ENCODE measurements at places on chromosomes 2 and 18. TPM values are rescaled to one million over a fixed set of nuclear protein-coding genes. Genes with fewer than 3 reads are reported as not detected.

DNA sequence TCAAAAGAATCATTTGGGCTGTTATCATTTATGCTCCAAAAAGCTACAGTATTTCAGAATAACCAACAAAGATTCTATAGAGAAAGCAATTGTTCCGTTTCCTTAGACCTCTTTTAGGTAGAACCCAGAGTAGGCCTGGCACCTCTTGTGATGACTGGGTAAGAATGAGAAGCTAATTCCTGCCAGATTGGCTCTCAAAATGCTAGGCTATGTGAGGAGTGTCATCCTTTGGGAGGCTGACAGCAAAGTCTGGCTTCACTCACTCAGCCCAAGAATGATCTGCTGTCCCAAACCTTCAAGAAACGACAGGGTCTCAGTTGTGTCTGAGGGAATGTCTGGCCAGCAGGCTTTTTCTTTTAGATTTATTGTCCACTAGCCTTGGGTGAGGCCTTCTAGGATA lies 4.5 kb downstream of the CERS6 start:
- H3K4me3 ChIP-seq = no peak overlapping the region
- no peaks in the 10 kb centered on the region for H3K36me3 ChIP-seq
- DNase-seq = no peak
- no peak overlapping the region for H3K27ac ChIP-seq
- no peaks in the 10 kb centered on the region for H3K27me3 ChIP-seq
- H3K4me1 ChIP-seq = no peaks in the 10 kb centered on the region

Gene KCNJ3
- total RNA-seq = not detected

Gene AKAIN1
- total RNA-seq = not detected

- no peak for DNase-seq
- no peaks in the 10 kb centered on the region for H3K4me1 ChIP-seq
- H3K36me3 ChIP-seq = no peaks in the 10 kb centered on the region
- H3K27me3 ChIP-seq = no peaks in the 10 kb centered on the region
These were observed 29.3 kb upstream of the DCC start for GRCh38 chr18:52310651-52311050.

DNA sequence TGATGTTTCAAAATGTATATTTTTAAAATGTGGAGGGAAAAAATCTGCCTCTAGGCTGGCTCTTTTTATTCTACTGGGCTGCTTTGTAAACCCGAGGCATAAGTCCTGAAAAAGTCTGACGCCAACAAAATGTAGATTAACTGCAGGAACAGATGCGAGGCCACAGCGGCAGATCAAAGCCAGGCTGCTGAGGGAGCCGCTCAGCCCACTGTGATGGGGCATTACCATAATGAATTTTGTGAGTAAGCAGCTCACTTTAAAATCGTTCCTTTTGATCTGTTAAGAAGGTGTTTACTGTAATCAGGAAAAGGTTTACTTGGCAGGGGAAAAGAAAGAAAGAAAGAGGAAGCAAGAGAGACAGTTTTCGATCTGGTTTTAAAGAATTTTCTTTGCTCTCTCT lies 269.0 kb downstream of the ICOS start:
- no peak overlapping the region for H3K27ac ChIP-seq
- no peak overlapping the region for H3K4me3 ChIP-seq
- H3K36me3 ChIP-seq = no peaks in the 10 kb centered on the region
- no peaks in the 10 kb centered on the region for H3K27me3 ChIP-seq
- no peak for DNase-seq
- H3K4me1 ChIP-seq = no peaks in the 10 kb centered on the region

DNA sequence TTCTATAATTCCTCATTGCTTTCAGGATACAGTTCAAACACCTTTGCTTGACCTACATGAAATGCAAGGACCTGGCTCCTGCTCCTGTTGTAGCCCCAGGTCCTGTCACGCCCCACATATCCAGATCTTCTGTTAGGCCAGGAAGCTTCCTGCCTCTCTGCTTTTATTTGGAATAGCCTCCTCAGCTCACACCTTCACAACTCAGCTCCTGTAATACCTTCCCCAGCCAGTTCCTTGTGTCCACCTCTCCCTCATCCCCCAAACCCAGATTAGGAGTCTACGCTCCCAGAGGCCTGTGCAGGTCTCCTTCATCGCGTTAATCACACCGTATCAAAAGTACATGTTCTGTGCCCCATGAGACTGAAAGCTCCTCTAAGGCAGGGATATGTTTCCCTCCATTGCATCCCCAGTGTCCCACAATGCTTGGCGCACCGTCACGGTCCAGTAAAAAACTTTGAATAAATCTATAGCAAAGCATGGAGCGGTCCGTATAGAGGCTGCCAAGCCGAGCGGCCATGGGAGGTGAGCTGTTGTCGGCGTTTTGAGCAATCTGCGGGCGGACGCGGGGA lies 371 bp downstream of the MDH1B start:
- DNase-seq = no peak
- H3K27me3 ChIP-seq = no peaks in the 10 kb centered on the region
- H3K4me3 ChIP-seq = peak overlapping the region; percentile 68

DNA sequence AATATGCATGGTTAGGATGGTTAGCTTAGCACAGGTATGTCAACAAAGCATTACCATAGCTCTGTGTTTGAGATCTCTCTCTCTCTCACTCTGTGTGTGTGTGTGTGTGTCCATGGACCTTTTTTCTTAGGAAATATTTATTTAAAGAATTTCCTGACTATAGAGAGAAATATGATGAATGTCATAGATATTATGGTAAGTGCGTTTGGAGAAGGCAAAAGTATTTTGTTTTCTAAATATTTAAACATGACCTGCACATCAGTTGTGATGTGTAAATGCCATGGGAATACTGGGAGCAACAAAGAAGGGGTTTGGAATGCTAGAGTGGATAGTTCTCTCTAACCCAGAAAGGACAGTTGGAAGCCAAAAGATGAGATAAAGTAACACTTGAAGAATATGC lies 3.9 kb upstream of the TMEM178A start:
- no peak overlapping the region for H3K4me3 ChIP-seq
- DNase-seq = no peak
- no peak overlapping the region for H3K27ac ChIP-seq
- no peaks in the 10 kb centered on the region for H3K36me3 ChIP-seq
- H3K4me1 ChIP-seq = no peaks in the 10 kb centered on the region

Gene DSEL
- total RNA-seq = 0.05 TPM

Gene KCTD1
- total RNA-seq = 16.8 TPM

Gene UGT1A7
- total RNA-seq = not detected

DNA sequence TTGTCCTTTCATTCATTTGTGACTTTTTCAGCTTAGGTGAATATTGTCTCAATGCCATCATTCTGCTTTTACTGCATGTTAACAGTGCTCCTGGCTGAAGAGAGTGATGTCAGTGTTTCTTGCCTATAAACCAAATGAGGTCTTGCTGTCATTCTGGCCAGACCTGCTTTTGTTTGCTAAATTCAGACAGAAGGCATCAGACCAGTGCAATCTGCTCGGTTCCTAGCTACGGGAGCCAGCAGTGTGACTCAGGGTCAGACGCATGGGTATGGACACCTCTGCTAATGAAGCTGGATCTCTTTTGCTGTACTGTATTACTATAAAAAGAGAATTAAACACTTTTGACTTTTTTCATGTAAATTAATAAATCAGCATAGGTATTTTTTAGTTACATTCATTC lies 178.9 kb downstream of the TMEM182 start:
- no peak overlapping the region for H3K27ac ChIP-seq
- H3K36me3 ChIP-seq = no peaks in the 10 kb centered on the region
- DNase-seq = no peak

Gene SCYGR4
- not detected for total RNA-seq

- DNase-seq = no peak
- no peaks in the 10 kb centered on the region for H3K27me3 ChIP-seq
- H3K27ac ChIP-seq = no peak overlapping the region
- H3K4me3 ChIP-seq = no peak overlapping the region
- H3K4me1 ChIP-seq = no peaks in the 10 kb centered on the region
- no peaks in the 10 kb centered on the region for H3K36me3 ChIP-seq
These were observed 259.8 kb downstream of the PHLPP1 start for GRCh38 chr18:62974928-62975675.

DNA sequence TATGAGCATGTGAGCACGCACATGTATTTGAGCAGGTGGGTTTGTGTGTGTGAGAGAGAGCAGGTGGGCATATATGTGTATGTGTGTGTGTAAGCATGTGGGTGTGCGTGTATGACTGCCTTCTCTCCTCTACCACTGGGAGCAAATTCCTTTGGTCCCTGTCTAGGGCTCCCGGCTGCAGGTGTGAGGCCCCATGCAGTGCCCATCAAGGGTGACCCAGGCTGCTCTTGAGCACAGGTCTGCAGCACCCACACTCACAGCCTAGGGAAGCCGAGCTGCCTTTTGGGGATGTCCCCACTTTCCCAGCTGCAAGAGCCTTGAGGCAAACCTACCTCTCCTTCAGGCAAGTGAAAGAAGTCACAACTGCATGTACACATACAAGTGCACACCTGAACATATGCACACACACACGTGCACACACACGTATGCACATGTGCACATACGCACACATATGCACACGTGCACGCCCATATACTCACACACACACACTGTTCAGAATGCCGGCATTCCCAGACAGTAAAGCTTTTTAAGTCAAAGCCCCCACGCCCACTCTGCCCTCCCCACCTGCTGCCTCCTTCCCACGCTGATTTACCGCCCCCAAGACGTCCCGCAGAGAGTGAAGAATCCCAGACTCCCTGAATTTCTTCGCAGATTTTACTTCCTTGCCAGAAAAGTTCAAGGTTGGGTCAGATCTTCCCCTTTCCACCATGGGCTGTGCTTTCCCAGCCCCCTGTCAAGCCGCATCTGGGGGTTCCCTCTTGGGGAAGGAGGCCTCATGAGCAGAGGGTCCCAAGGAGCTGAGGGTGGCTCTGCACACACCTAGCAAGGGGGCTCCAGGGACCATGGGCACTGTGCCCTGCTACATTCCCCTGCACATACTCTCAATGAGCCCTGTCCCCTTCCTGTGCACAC lies 170.6 kb downstream of the TWIST2 start:
- no peak for DNase-seq
- no peak overlapping the region for H3K27ac ChIP-seq
- H3K4me1 ChIP-seq = no peaks in the 10 kb centered on the region
- H3K36me3 ChIP-seq = no peaks in the 10 kb centered on the region

Gene CLHC1
- total RNA-seq = 11.1 TPM

Gene CDH2
- 0.15 TPM for total RNA-seq

- H3K4me1 ChIP-seq = no peaks in the 10 kb centered on the region
- H3K36me3 ChIP-seq = no peaks in the 10 kb centered on the region
- H3K4me3 ChIP-seq = no peak overlapping the region
These were observed 242.4 kb downstream of the LDLRAD4 start for GRCh38 chr18:13460946-13461345.

Measured in HCT116 (cell line).